NCI-H187 treated with DMSO at 0.1 percent for 48 hours (cell line): ENCODE measurements at places on chromosomes 4 and X.
A peak's percentile ranks its signal among the peaks of the same experiment; 100 is the strongest.

- no peak for DNase-seq
Observed at GRCh38 chr4:39025552-39026085, 6.6 kb downstream of the TMEM156 start.

DNA sequence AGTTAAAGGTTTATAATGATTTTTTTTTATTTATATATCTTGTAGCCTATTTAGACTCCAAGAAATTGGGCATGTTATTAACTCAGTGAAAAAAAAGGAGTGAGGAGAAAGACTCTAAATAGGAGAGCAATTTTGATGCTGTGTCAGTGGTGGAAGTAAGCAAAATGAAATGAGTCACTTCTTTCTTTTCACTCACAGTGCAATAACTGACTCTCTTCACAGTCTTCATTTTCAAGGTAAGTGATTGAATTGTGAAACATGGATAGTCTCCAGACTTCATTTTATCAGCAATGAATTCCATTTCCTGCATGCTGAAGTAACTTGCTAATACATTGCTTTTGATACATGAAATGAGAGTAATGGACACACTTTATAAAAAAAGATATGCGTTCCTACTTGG, 2271.5 kb downstream of the PCDH7 start:
- no peak for DNase-seq

GRCh38 chr4:85474818-85475630, at the start of gene ARHGAP24:
Gene ARHGAP24, plus strand, starts transcription at chr4:85475150.
- DNase-seq = peak; percentile 94

- no peak for DNase-seq
Observed at GRCh38 chr4:118833192-118833820, 2.6 kb downstream of the SEC24D start.

GRCh38 chr4:95821867-95822266, 18.0 kb upstream of the PDHA2 start:
- DNase-seq = no peak

- no peak for DNase-seq
Observed at GRCh38 chrX:150868625-150869024, 29.8 kb downstream of the CD99L2 start.

- DNase-seq = no peak
Observed at GRCh38 chr4:67700116-67700737, 728 bp downstream of the UBA6 start.

DNA sequence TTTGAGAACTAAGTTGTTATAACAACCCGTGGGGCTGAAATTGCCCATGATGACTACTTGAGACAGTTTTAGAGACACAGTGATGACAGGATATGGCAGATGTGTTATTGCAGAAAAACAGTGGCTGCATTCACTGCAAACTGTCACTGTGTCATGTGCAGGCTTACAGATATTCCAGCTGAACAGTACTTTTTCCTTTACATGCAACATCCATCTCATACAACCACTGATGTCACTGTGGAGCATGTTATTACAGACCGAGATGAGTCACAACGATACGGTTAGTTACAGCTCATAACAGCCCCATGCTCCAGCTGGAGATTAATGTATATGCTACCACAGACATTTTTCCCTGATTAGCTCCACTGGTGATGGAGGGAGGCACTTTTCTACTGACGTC, 207.4 kb downstream of the TMA16 start:
- DNase-seq = no peak

GRCh38 chr4:8762356-8762755, 109.3 kb downstream of the HMX1 start:
- DNase-seq = no peak

DNA sequence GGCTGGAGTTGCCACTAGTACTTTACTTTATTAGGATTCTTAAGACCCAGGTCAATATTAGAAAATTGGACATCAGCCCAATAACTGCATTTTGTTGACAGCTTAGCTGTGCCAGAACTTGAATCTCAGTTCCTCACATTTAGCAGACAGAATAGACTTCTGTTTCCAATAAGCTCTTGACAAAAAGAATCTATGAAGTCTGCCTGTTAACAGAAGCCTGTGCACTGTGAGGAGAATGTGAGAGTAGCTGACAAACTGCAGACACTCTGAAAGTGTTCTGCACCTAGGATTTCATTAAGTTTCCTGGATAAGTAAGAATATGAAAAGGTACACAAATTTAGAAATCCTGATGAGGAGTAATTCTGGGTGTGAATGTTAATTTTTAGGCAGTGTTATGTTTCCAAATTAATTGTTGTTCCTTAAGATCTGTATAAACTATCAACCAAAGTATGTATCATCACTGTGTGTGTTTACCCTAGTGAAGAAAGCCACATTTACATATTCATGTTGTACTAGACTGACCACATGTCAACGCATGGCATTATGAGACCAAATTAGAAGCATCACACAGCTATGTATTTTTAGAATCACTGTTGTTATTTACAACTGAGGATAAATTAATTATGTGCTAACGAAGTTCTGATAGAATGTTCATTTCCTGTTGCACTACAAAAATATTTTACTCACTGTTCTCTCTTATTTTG, 756.4 kb upstream of the IGFBP7 start:
- no peak for DNase-seq

DNA sequence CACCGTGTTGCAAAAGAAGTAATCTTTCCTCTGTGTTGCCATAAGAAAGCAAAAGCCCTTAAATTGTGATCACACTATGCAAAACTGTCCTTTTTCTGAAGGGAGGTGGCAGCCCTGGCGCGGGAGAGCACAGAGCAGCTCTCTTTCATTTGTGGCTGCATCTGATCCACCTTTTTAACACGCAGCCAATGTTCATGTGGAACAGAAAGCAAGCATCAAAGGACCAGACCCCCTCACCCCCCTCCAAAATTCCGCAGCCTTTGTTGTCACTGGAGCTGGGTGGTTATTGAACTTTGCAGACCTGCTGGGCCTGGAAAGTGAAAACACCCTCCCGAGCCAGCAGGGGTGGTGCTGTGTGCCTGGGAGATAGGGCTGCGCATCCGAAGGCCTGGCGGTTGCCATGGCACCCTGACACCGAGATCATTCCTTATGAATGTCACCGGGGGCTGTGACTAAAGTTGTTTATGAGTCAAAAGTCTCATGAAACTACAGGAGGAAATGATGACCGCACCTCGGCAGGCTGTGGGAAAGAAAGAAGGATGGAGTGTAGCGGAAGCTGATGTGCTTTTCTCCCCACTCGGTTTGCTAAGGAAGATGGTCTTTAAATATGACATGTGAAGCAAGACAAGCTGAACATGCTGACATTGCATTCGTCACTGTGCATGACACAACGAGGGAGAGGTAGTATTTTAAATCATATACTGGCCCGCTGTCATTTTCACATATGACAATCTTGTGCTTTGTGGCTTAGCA, 367.4 kb downstream of the UNC5C start:
- DNase-seq = no peak

DNA sequence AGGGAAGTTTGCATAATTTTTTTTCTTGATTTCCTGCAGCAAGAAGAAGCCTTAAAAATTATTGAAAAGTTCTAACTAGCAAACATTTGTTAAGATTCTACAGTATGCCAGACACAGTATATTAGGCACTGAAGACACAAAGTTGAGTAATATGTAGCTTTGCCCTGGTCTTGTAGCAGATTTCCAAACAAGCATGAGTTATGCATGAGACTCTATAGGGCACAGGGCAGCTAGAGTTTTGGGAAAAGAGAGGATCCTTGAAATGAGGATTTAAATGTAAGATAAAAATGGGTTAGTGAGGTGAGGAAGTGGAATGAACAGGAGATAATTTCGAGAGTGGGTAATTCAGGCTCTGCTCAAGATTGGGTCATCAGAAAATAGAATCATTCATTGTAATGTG, 8.6 kb upstream of the GPRIN3 start:
- no peak for DNase-seq

DNA sequence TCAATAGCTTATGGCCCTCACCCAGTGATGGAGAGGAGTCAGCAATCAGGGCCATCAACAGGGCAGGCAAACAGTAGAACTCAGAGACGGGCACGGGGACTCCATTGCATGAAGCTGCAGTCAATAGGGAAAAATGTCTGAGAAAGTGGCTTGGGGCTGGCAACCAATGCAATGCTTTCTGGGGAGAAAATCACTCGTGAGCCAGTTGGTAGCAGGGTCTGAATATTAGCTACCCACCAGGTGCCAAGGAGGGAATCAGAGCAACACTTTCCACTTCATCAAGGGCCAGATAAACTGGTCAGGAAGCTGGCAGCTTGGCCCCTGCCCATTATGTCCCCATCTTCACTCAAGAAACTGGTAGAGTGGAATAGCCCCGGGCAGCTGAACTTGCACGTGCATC, 80.7 kb downstream of the STARD8 start:
- DNase-seq = no peak

DNA sequence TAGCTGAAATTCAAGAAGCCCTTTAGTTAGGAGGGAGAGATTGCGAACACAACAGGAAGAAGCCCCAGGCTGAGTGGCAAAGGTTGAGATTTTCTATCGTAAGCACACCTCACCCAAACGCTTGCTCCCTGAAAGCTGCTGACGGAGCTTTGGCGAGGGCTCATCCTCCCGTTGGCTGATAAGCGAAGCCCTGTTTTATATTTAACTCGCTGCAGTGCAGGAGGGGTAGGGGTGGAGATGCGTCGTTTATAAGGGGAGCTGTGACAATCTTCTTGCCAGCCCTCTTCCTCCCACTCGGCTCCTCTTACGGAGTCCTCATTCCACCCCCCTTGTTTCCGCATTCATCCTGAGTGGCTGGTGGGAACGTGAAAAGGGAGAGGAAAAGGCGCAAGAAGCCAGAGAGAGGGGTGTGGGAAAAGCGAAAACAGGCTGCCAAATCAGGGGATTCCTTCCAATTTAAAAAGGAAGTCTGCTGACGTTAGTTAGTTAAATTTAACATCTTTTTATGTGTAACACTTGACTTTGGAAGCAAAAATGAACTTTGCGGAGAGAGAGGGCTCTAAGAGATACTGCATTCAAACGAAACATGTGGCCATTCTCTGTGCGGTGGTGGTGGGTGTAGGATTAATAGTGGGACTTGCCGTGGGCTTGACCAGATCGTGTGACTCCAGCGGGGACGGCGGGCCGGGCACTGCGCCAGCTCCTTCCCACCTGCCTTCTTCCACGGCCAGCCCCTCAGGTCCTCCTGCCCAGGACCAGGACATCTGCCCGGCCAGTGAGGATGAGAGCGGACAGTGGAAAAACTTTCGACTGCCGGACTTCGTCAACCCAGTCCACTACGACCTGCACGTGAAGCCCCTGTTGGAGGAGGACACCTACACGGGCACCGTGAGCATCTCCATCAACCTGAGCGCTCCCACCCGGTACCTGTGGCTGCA, at the start of gene ENPEP:
Gene ENPEP, plus strand, starts transcription at position 275 of the 938 bp plus-strand sequence. Its CDS starts 260 bp downstream, at position 535.
- no peak for DNase-seq

DNA sequence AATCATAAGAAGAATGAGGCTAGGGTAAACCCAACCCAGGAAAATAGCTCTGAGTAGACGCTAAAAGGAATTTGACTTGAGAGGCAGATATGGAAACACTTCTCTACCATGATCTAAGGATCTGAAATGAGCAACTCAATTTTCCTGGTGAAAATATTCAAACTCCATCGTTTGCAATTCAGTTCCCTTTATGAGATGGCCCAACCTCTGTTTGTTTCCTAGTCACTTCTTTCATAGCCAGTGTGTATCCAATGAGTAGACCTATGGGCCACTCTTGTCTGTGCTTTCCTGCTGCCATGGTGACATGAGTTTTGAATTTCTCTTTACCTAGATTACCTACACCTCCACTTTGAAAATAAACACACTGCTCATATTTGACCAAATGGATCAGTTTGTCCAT, 176.2 kb upstream of the GPRIN3 start:
- DNase-seq = no peak

- DNase-seq = no peak
Observed at GRCh38 chrX:120357186-120357585, 4.7 kb upstream of the ATP1B4 start.
